Stimulated activated CD8-positive, alpha-beta memory T cell treated with anti-CD3 and anti-CD28 coated beads, Interleukin-2, amount 100 ng/mL, for 48 hours (primary cell): ENCODE measurements at places on chromosomes 7 and 10.

DNA sequence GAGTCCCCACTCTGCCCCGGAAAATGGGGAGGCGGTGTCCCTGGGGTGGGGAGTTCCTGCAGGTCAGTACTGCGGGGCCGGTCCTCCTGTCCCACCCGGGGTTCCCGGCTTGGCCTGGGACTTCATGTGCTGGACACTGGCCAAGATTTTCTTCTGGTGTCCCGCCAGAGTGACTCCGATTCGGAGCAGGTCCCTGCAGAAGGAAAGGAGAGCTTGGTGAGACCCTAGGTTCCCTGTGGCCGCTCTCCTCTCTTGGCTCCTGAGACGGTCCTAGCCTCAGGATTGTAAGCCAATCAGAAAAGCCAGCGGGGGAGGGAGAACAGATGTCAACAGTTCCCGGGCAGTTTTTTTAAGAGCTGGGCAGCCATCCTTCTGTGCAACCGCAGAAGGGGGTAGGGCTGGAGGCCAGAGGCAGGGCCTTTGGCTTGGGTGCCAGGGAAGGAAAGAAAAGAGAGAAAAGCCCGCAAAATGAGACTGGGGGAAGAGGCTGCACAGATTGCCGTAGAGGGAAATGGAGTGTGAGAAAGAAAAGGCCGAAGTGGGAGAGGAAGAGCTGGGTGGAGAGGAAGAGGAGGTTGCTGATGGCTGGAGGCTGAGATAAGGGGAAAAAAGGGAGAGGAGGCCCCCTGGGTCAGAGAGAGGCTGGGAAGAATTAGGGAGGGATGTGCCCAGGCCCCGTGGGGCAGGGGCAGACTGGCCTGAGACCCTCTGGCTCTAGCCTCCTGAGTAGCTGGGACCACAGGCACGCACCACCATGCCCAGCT, 23.7 kb downstream of the EPHB4 start:
- DNase-seq = peak; percentile 25

DNA sequence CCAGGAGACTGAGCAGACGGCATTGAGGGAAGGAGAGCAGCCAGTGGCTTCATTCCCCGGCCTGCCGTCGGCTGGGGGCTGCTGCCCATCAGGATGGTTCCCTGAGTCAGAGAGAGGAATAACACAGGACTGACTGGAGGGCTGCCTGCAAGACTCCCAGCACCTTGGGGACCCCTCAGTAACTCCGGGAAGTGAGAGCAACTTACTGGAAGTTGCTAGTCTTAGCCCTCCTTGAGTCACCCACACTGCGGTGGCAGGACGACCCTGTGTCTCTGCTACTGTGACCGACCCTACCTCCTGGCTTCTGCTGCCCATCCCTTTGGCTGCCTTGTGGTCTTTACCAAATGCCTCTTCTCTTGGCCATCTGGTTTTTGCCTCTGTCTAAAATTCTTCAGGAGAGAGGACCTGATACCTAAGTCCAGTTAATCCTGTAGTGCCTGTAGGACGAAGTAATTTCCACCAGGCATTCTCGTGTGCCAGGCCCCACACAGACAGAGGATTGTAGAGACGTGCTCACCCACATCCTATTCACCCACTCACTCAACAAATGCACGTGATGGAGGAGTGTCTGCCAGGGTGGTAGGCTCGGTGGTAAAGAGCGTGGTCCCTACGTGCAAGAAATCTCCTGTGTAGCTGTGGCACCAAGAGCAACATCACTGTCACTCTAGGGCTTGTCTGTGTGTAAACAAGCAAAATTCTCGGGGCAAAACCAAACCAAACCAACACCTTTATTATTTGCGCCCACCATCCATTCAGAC, 156.5 kb downstream of the PRKCQ start:
- no peak for DNase-seq

- no peak for DNase-seq
These were observed 451.5 kb upstream of the SORCS1 start for GRCh38 chr10:107616031-107616430.

GRCh38 chr7:31307972-31308371, 32.6 kb downstream of the NEUROD6 start:
- DNase-seq = no peak

DNA sequence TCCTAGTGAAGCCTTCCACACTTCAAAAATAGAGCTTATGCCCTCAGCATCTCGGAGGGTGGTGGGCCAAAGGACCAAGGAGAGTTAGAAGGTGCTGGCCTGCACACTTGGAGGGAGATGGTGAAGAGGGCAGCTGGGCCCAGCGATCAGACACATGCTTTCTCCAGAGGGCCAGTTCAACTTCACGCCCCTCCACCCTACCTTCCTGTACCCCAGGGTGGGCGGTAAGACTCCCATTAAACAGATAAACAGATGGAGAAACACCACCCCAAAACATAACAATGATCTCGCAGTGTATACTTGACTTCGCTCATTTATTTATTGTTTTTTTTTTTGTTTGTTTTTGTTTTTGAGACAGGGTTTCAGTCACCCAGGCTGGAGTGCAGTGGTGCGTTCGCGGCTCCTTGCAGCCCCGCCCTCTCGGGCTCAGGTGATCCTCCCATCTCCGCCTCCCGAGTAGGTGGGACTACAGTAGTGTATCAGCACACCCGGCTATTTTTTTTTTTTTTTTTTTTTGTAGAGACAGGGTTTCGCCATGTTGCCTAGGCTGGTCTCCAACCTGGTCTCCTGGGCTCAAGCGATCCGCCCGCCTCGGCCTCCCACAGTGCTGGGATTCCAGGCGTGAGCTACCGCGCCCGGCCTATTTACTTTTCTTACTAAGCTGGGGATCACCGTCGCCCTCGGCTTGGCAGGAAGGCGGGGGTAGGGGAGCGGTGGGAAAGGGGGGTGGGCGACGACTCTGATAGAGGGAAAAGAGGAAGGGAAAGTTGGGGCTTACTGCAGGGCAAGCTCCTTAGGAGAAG, 1.8 kb downstream of the C10orf95 start:
- peak; percentile 77 for DNase-seq

DNA sequence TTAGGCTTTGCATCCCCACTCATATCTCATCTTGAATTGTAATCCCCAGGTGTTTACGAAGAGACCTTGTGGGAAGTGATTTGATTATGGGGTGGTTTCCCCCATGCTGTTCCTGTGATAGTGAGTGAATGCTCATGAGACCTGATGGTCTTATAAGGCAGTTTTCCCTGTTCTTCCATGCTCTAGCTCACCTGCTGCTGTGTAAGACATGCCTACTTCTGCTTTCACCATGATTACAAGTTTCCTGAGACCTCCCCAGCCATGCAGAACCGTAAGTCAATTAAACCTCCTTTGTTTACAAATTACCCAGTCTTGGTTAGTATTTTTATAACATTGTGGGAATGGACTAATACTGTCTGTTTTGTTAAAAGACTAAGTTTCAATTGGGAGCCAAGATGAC, 35.3 kb upstream of the ZNF92 start:
- no peak for DNase-seq

GRCh38 chr10:34216348-34216945, 598.6 kb downstream of the PARD3 start:
- no peak for DNase-seq

DNA sequence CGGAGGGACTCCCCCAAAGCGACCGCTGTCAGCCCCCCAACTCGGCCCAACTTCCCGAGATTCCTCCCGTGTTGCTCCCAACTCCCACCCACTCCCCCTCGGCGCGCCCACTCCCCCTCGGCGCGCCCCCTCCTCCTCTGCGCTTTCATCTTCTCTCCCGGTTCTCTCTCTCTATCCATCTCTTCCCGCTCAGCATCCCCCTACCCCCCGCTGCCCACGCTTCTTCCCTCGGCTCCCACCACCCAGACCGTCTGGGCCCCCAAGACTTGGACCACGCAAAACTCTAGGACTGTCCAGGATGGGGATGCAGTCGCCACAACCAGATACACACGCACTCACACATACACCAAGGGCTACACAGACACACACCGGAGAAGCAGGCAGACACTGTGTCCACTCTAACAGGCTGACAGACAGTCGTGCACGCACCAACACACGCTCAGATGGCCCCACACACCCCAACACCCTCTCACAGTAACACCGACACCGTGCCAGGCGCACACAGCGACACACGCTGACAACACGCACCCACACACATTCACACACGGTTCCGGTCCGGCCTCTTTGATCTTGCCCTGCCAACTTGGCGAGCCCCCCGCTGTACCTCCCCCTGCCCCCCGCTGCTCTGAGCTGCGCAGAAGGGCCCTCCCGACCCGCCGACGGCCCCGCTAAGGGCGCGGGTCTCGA, 1.1 kb downstream of the GRID1 start:
- no peak for DNase-seq

GRCh38 chr7:100040575-100040974, 9.0 kb upstream of the ZSCAN21 start:
- no peak for DNase-seq

- DNase-seq = no peak
These were observed 51.7 kb downstream of the SYPL1 start for GRCh38 chr7:106060394-106060920.

GRCh38 chr7:114539575-114539974, 125.0 kb downstream of the FOXP2 start:
- DNase-seq = no peak

- no peak for DNase-seq
These were observed 1.2 kb downstream of the AGR3 start for GRCh38 chr7:16880554-16880953.

DNA sequence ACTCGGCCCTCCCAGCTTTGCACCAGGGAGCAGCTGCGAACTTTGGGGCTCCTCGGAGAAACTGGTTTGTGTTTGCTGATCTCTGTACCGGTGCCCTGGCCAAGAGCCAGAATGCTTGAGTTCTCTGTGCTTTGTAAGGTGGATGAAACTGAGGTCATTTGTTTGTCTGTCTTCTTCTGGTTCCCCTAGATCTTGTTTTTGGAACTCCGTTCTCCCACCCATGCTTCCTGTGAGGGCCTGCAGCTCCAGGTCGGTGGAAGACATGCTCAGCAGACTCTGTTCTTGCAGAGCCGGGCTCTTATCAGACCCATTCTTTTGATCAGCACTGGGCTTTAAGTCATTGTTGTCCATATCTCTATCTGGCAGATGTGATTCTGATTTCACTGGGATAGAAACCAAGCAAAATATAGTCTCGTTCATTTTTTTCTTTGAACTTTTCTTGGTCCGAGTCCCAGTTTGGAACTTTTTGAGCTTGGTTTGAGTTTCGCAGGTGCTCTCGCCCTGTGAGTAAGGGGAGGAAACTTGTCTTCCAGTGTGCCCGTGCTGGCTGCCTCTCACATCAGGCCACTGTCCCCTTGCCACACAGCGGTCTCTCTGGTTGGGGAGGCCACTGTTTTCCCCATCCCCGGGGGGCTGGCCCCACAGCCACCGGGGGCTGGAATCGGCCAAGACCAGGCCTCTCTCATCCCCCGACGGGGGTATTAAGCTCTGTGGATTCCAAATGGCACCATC, 31.2 kb downstream of the JCAD start:
- no peak for DNase-seq

- no peak for DNase-seq
These were observed 448.1 kb upstream of the SEMA3D start for GRCh38 chr7:85634951-85635350.

- DNase-seq = no peak
These were observed 15.0 kb downstream of the ARPC1A start for GRCh38 chr7:99340659-99341058.

GRCh38 chr10:131134651-131135050, 176.9 kb downstream of the TCERG1L start:
- no peak for DNase-seq

DNA sequence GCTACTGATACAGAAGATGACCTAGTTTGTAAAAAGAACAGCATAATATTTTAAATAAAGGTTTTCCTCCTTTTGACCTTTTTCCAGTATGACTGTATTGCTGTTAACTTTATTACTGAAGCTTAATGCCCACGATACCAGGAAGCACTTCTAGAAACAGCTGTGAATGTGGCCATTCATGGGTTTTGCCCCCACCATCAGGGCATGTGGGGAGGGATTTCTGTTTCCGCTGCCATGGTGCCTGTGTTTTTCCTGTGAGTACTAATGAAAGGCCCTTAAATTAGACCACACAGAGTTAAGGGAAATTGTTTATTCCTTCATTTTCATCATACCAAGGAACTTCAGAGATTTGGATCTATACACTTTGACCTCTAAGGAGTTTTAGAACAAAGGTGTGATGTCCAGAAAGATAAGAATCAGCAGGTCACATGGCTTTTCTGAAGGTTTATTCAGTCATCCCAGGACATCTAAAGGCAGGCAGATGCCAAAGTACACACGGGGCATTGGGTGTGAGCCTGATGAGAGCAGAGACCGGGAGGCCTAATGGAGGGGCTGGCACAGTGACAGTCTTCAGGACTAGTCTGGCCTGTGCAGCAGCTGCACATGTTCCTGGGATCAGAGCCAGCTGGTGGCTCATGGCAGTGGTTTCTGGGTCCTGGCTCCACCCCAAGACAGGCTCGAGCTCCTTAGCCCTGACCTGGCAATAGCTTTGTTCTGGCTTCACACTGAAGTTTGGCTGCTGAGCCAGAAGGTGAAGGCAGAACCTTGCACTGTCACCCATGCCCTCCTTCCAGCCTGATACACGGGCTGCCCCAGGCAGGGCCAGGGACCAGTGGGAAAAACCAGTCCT, 190.9 kb downstream of the REEP3 start:
- no peak for DNase-seq

GRCh38 chr10:122632576-122632975, 67.1 kb downstream of the C10orf120 start:
- no peak for DNase-seq

GRCh38 chr7:128059143-128059988, 28.1 kb upstream of the LRRC4 start:
- DNase-seq = no peak

GRCh38 chr10:43943818-43944360, 295.2 kb upstream of the ZNF32 start:
- no peak for DNase-seq

- DNase-seq = no peak
These were observed 87.0 kb upstream of the SDK1 start for GRCh38 chr7:3214090-3214413.

GRCh38 chr10:120719333-120719732, 131.8 kb upstream of the WDR11 start:
- DNase-seq = no peak

DNA sequence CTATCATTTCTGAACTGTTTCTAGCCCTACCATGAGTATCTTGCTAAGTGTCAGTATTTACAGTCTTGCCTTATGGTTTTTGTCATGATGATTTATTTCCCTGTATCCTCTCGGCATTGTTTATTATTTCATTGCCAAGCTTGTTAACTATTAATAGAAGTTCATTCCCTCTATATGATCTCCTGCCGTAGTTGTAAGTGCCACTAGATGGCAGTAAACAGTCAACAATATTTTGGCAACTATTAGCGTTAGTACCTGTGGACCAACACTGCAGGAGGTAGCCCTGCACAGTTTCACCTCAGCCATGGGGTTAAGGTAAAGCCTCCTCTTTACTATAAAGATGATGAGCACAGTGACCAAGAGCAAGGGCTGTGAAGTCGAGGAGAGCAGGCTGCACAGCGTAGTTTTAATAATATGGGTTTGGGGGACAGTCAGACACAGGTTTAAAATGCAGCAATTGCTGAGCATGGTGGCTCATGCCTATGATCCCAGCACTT, 26.1 kb upstream of the CCNJ start:
- DNase-seq = no peak

GRCh38 chr10:78140066-78140630, 106.5 kb downstream of the RPS24 start:
- DNase-seq = no peak

GRCh38 chr7:2441430-2442058, 34.7 kb downstream of the GRIFIN start:
- DNase-seq = no peak
